ENCODE measurements at places on chromosomes 16 and 17. TPM values are rescaled to one million over a fixed set of nuclear protein-coding genes. Genes with fewer than 3 reads are reported as not detected.

Gene CLEC10A
- not detected for total RNA-seq

Gene IL32
- total RNA-seq: 1.3 TPM

Gene CREBBP
- total RNA-seq: 96.9 TPM

Gene TM4SF5
- not detected for total RNA-seq

GRCh38 chr16:64412578-64413280 is 709.1 kb downstream of the CDH11 start:
- DNase-seq: no peak

DNA sequence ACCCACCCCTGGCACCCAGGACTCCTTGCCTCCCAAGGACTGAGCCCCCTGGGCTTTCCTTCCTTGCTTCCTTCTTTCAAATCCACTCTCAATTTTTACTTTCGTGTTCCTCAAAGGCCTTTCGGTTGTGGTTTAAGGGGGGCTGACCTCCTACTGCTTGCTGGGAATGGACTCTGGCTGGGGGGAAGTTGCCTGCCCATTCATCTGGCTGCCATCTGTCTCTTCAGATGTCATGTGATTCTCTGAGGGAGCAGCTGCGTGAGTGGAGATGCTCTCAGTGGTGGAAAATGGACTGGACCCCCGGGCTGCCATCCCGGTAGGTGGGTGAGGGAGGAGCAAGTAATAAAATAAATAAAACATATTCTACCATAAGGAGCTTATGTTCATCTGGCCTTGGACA is 93.8 kb upstream of the RPRML start:
- peak; percentile 58 for DNase-seq

- DNase-seq: no peak
These were observed 155.5 kb downstream of the PMP22 start for GRCh38 chr17:15109608-15110007.

- DNase-seq: no peak
These were observed 10.1 kb downstream of the GJD3 start for GRCh38 chr17:40354221-40355122.

DNA sequence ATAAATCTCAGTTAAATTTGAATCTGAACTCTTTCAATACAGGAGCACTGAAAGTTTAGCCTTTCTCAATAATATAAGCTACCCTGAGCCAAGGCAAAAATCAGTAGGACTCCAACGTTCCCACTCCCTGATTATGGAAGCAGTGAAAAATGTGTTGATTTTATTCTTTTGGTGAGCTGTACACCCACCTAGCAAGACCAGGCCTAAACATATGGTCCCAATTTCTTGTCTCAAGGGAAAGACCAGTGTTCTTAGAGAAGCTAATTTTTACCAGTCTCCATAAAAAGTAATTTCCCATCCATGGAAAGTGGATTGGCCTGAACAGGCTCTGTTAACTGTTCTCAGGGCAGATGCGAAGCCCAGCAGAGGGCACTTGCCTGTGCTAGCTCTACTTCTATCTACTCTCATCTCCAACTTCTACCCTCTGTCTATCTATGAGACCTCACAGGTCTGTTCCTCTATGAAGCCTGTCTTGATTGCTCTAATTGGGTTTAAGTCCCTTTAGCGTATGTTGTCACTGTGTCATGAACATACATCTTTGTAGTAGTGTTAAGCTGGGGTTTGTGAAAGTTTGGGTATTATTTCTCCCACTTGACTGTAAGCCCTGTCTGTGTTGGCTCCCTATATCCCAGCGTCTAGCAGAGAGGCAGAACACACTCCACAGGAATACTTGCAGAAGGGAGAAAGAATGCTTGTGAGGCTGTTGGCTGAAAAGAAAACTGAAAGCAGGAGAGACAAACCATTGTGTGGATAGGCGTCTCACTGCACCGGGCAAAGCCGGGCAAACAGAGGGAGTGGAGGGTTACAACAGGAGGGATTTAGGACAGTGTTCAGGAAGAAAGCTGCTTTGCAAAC is 167.1 kb upstream of the MAF start:
- no peak for DNase-seq

- no peak for DNase-seq
These were observed 67.7 kb downstream of the HLF start for GRCh38 chr17:55332296-55333041.

Data from glutamatergic neuron (in vitro differentiated cells).